Esophagus (tissue), 2 donors: ENCODE measurements at places on chromosomes 1 and 21. TPM values are rescaled to one million over a fixed set of nuclear protein-coding genes. Genes with fewer than 3 reads are reported as not detected.

The IL22RA1 gene
- polyA plus RNA-seq: 10.3 TPM

The ROR1 gene
- 1.9 TPM for polyA plus RNA-seq

The IQGAP3 gene
- 7.8 TPM for polyA plus RNA-seq

The KRTAP19-1 gene
- not detected for polyA plus RNA-seq

The SPATA45 gene
- polyA plus RNA-seq: not detected

The DCDC2B gene
- polyA plus RNA-seq: not detected

The TNFRSF14 gene
- polyA plus RNA-seq: 57.5 TPM

The GPR52 gene
- polyA plus RNA-seq: 0.18 TPM
